SK-N-SH (cell line): ENCODE measurements at places on chromosomes 7 and 10.

GRCh38 chr7:108335269-108335918 is 120.8 kb downstream of the NRCAM start:
- DNase-seq: peak; percentile 30

DNA sequence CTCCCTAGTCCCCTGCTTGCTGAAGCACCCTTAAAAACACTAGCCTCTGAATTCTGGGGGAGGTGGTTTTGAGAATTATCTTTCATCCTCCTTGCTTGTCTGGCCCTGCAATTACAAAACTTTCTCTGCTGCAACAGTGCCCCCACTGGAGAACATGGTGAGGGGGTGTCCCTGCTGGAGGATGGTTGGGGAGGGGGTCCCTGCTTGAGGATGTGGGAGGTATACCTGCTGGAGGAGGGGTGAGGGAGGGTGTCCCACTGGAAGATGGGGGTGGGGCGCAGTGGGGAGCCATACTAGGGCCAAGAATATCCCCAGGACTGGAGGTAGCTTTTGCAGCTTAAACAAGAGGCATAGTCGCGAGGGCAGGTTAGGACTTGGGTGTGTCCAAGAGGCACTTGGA is 3.2 kb upstream of the POLM start:
- DNase-seq: no peak

DNA sequence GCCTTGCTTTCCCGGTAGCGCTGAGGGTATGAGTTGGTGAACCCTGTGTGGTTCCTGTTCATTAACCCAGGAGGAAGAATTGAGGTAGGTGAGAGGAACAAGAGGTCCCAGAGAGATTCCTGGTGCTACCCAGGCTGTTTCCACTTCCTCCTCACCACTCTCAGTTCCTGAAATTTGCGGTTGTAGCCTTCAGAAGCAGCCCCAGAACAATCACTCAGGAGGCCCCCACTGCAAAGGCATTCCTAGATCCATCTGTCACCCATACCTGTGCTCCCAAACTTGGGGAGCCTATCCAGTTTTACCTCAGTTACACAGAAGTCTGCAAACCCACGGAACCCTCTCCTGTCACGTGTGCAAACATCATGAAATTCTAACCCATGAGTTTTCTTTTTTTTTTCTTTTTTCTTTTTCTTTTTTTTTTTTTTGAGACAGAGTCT is 9.0 kb upstream of the PIP4K2A start:
- no peak for DNase-seq

DNA sequence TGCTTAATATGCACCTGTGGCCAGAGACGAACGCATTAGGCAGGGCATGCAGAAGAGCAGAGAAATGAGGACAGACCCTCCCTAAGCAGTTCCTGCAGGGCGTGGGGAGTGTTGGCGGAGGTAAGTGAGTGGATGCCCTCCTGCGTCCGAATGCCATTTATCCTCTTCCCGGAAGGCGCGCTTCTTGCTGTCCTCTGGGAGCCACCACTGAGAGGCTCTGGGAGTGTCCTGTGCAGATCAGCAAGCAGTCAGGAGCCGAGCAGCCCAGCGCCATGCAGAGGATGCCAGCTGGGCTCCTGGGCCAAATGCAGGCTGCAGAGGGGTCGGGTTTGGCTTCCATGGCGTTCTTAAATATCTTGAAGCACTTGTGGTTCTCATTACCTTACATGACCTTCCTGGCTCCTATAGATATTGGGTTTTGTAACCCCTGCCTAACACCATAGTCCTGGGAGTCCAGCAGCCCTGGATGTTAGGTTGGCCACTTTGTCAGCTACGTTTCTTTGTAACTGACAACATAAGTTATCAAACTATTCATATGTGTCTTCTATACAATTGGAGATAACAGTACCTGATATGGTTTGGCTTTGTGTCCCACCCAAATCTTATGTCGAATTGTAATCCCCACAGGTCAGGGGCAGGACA is 30.0 kb upstream of the SLIT1 start:
- DNase-seq: no peak

DNA sequence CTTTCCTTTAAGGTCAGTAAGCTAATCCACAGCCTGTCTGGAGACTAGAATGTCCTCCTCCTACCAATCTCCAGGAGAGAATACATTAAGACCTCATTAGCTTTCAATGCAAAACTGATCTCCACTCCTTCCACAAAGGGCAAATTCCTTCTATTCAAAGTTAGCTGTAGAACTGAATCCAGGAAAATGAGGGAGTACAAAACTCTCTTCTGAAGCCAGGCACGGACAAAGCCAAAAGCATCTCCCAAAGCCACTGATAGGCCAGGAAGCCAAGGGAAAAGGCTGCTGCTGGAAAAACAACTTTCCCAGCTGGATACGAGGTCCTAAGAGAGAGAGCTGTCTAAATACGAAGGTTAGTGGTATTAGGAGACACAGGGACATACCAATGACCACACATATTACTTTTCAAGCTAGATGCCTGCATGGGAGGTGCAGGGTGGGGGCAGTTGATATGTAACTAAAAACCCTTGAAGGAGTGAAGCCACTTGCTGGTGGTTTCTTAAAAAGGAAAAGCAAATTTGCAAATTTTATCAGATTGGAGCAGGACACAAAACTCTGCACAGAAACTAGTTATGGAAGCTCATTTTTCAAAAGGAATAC is 43.6 kb downstream of the MKX start:
- DNase-seq: no peak

- DNase-seq: peak; percentile 84
These were observed 19.5 kb downstream of the HSPA12A start for GRCh38 chr10:116722736-116723427.

- DNase-seq: peak; percentile 57
These were observed 218.3 kb downstream of the SEMA3A start for GRCh38 chr7:83976302-83976701.

- no peak for DNase-seq
These were observed 76.2 kb upstream of the KIAA1217 start for GRCh38 chr10:24132741-24133140.

GRCh38 chr7:155278921-155279320 is 18.8 kb upstream of the INSIG1 start:
- DNase-seq: no peak

GRCh38 chr7:115631782-115632181 is 398.8 kb downstream of the TFEC start:
- DNase-seq: no peak

DNA sequence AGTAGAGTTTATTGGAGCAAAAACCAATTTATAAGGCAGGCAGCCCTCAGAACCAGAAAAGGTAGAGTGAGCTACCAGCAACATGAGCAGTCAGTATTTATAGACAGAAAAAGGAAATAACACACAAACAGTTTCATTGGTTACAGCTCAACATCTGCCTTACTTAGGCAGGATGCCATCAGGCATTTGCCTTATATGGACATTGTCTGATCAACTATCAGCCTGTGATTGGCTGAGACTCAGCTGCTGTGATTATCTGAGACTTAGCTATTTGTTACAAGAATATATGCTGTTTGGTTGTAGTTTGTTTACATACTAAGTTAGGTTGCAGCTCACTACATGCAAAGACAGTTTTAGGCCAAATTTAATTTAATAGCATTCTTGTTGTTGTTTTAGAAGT is 60.4 kb upstream of the CDK1 start:
- no peak for DNase-seq

DNA sequence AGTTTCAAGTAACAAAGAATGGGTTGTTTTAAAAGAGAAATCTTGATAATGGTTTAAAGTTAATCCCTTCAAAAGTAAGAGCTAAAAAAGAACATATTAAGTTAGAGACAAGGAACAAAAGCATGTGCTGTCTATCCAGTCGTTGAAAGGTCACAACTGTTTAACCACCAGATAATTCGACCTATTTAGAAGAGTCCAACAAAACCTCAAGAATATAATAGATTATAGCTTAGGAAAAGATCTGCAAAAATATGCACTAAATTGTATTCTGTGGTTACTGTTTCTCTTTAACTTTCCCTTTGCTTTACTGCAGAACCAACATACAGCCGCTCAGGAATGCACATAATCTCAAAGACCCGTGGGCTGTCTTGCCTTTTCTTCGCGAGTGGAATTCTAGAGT is 74.9 kb downstream of the PCGF5 start:
- DNase-seq: no peak

- no peak for DNase-seq
These were observed 59.8 kb upstream of the SMNDC1 start for GRCh38 chr10:110364531-110364937.

DNA sequence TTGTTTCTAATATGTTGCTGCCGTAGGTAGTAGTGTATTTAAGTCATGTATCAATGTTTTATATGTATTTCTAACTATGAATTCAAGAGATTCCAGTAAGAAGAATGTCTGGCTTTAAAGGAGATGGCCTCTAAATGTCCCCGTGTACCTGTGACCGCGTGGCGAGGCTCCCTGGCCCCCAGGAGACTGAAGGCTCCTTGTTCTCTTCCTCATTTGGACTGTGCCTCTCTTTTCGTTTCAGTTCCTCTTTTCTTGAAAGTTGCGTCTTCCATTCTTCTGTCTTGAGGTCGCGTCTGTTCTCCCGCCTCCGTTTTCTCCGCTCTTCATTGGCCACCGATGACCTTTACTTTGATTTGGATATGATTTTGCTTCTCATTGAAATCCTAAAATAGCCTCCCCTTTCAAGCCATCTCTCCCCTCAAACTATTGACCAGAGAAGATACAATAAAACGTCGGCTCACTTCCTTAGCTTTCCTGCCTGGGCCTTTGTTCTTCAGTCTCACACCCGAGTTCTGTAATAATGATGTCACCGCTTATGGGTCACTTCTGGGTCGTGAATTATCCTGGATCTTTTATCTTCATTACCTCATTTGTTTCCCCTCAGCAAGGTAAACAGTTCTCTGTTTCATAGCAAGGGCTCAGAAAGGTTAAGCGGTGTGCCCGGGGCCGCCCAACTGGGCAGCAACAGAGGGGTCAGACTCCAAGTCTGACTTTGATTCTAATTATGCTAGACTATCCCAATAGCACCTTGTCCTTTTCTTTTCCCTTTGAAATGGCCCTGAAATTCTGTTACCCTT is 28.7 kb downstream of the WIPI2 start:
- DNase-seq: no peak
